ENCODE measurements at places on chromosomes 4 and X.

DNA sequence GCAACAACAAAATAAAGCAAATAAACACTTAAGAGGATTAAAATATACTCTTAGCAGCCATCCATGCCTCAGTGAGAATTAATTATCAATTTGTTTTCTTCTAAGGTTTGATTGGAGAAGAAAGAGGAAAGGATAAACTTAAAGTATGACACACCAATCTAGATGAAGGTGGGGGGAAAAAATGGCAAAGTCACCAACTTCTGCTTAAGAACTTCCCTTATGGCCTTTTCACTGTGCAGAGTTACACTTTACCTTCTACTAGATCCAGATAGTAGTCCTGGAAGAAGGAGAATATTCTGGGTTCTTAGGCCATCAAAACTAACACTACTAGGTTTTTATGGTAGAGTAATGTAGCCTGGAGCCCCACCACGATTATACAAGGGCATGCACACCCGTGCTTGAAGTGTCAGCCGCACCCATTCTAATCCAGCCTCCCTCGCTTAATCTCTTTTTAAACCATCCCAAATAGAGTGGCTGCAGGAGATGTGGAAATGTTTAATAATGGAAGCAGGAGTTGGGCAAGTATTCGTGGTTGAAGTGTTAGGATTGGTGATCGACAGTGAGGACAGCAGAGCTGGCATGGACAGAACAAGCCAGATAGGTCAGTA, 14.1 kb downstream of the ENPEP start:
- DNase-seq = no peak

- no peak for DNase-seq
Measured at GRCh38 chr4:110704748-110705439, 82.0 kb upstream of the PITX2 start.

- no peak for DNase-seq
Measured at GRCh38 chr4:153206534-153206933, 2.3 kb downstream of the TRIM2 start.

- no peak for DNase-seq
Measured at GRCh38 chr4:22986881-22987280, 294.1 kb downstream of the GBA3 start.

- no peak for DNase-seq
Measured at GRCh38 chr4:26175006-26175786, 145.6 kb upstream of the RBPJ start.

GRCh38 chr4:80655662-80656061, 320.1 kb downstream of the CFAP299 start:
- no peak for DNase-seq

- DNase-seq = no peak
Measured at GRCh38 chr4:125434136-125434535, 119.4 kb downstream of the FAT4 start.

DNA sequence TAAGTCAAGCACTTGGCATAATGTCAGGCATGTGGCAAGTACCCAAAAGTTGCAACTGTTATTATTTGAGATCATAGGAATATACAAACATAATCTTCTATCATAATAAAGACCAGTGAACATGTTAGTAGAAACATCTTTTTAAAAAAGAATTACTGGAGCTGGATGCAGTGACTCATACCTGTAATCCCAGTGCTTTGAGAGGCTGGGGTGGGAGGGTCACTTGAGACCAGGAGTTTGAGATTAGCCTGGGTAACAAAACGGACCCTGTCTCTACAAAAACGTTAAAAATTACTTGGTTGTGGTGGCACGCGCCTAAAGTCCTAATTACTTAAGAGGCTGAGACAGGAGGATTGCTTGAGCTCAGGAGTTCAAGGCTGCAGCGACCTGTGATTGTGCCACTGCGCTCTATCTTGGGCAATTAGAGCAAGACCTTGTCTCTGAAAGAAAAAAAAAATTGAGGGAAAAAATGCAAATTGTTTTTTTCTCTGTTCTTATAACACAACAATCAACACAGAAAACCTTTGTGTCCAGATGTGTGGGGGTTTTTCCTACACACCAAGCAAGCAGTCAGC, 284.3 kb downstream of the ARHGAP10 start:
- no peak for DNase-seq

DNA sequence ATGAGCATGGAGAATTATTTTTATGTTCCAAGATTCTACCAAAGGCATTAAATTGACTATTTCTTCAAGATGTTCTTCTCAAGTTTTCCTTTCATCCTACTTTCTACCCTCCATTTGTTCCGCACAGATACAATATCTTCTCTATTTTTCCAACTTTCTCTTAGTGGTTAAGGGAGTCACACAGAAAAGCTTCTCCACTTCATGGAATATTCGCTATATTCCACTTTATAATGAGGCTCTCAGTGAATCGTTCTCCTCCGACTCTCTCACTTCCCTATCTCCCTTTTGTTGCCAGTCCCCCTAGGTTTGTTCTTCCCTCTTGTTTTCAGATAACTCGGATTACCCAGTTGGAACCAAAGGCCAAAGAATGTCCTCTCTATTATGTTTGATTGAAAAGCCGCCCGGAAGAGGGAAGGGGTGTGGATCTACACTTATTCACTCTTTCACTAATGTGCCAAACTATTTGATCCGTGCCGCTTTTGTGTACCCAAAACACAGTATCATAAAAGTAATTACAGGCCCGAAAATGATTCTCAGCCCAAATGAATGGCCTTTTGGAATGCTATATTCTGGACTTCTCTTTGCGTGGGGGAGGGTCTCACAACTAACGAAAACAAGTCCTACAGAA, 1.2 kb downstream of the SH3D19 start:
- DNase-seq = no peak

- no peak for DNase-seq
Measured at GRCh38 chrX:9019151-9019550, 14.8 kb downstream of the FAM9B start.

- no peak for DNase-seq
Measured at GRCh38 chrX:35890699-35891098, 28.8 kb upstream of the CFAP47 start.

- DNase-seq = no peak
Measured at GRCh38 chrX:15505101-15505500, 4.5 kb downstream of the BMX start.

DNA sequence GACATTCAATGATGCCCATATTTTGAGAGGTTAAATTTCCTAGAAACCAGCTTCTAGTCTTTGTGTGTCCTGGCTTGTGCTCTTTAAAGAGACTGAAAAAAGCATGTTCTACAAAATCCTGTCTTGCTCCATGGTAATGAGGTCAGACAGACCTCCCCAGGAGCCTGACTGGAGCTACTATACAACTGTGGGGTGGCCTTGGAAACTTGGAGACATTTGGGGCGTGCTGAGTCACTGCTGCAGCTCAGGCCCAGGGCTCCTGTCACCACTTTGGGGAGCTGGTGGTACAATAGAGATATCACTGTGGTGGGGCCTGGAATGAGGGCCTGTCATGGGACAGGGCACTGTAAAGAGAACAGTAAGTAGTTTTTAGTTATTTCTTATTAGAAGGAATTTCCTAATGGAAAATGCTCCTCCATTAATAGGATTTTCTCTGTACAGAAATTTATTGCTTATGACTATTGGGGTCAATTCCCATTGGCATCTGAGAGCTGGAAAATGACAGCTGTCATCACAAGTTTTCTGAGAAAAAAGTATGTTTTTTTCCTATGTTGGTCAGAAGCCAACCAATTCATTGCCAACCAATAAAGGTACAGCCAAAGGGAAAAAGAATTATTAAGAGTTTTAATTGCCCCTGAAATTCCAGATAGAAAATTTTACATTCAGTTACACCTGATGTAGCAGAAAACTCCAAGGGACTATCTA, 207.4 kb upstream of the JADE1 start:
- DNase-seq = no peak

- DNase-seq = no peak
Measured at GRCh38 chr4:73883306-73883705, 14.1 kb downstream of the CXCL1 start.

GRCh38 chrX:153885968-153886903, at the start of gene L1CAM:
Gene L1CAM (minus strand): TSS chrX:153886173. CDS start chrX:153875836, 10,337 bp downstream.
- peak; percentile 27 for DNase-seq

- no peak for DNase-seq
Measured at GRCh38 chr4:24912252-24913118, at the start of gene CCDC149. Gene CCDC149 (minus strand): TSS chr4:24913042. CDS start chr4:24912864, 178 bp downstream.

GRCh38 chrX:64204252-64204651, 1.3 kb downstream of the AMER1 start:
- DNase-seq = no peak

GRCh38 chr4:148380291-148380690, 61.9 kb downstream of the NR3C2 start:
- DNase-seq = no peak

GRCh38 chrX:108036298-108036973, 8.4 kb upstream of the VSIG1 start:
- DNase-seq = no peak

- no peak for DNase-seq
Measured at GRCh38 chr4:83510442-83510841, 25.5 kb upstream of the GPAT3 start.

- no peak for DNase-seq
Measured at GRCh38 chr4:87525636-87526295, 3.4 kb downstream of the SPARCL1 start.

DNA sequence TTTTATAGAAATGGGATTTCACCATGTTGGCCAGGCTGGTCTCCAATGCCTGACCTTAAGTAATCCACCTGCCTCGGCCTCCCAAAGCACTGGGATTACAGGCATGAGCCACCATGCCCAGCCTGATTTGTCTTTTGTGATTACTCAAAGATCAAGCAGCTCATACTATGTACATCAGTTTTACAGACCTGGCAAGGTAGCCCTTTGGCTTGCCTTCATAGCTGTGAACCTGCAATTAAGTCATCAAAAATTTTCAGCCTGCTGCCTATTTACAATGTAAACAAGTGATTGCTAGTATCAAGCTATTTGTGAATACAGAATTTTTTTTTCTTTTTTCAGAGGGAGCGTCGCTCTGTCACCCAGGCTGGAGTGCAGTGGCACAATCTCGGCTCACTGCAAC, 46.2 kb downstream of the GSX2 start:
- DNase-seq = no peak

GRCh38 chr4:88729146-88729760, 31.6 kb upstream of the NAP1L5 start:
- no peak for DNase-seq

DNA sequence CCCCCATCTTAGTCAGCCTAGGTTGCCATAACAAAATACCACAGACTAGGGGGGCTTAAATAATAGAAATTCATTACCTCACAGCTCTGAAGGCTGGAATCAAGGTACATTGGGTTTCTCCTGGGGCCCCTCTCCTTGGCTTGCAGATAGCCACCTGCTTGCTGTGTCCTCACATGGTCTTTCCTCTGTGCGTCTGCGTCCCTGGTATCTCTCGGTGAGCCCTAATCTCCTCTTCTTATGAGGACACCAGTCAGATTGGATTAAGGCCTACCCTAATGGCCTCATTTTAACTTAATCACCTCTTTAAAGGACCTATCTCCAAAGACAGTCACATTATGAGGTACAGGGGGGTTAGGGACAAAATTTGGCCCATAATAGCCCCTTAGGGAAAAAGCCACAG, 98.0 kb downstream of the SH3KBP1 start:
- DNase-seq = no peak

GRCh38 chr4:158778712-158779111, 9.9 kb downstream of the FNIP2 start:
- DNase-seq = no peak

DNA sequence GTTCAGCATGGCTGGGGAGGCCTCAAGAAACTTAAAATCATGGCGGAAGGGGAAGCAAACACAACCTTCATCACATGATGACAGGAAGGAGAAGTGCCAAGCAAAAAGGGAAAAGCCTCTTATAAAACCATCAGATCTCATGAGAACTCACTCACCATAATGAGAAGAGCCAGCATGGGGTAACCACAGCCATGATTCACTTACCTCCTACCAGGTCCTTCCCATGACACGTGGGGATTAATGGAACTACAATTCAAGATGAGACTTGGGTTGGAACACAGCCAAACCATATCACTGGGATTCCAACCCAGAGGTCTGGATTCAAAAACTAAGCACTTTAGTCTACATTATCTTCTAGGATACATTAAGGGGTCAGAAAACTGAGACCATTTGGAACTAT, 609.6 kb upstream of the SPANXN1 start:
- no peak for DNase-seq

DNA sequence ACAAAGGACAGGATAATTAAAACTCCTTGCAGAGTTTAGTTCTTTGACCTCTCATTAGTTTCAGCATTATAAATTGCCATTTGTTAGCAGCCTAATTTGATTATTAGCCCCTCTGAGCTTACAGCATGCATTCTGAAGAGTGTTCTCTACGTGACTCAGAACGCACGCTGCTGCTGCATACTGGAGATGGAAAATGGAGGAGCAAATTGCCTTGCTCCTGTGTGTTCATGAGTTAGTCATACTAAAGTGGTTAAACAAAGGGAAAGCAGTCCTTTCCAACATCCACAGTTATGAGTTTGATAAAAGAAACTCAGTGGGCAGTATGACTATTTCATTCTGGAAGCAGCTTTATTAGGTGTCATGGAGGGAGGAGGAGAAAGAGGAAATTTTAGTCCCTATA, 922.5 kb downstream of the RPA4 start:
- no peak for DNase-seq

DNA sequence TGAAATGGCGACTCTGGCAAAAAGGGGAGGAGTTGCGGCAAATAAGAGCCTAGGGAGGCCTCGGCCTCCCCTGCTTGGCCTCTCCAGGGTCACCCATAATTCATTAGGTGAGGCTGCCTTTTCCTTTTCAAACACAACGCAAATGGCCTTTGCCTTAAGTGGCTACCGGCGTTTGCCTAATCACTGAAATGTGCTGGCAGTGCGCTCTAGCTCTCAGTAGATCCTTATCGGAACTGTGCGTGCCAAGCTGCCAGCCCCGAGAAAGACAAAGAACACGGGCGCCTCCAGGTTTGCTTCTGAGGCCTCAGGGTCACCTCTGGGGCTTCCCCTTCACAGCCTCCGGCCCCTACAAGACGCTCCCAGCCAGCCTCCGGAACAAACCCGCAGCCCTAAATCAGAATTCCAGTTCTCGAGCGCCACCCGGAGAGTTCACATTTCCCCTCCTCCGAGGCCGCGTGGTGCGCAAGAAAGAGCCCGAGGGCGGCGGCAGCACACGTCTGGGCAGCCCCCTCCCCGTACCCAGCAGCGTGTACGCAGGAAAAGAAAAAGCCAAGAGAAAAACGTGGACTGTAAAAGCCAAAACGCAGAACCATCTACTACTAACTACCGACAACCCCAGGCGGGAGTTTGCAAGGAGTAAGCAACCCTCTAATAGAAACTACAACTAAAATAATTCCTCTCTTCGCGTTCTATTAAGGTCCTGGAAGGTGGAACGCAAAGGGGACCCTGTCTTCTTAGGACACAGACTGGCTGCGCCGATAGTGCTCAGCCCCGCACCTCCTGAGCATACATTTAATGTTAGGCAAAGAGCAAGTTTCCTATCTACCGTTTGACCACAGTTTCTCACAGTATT, 76.5 kb upstream of the BCOR start:
- DNase-seq = no peak

Measured in stimulated activated CD4-positive, alpha-beta T cell treated with anti-CD3 and anti-CD28 coated beads, Interleukin-2, amount 100 ng/mL, for 4 hours (primary cell).